ENCODE measurements at places on chromosomes 16 and 17. TPM values are rescaled to one million over a fixed set of nuclear protein-coding genes. Genes with fewer than 3 reads are reported as not detected.

The CCL14 gene
- total RNA-seq, result not detected

The ZPBP2 gene
- not detected for total RNA-seq

The TMEM238L gene
- total RNA-seq, result not detected

The EPX gene
- not detected for total RNA-seq

The RTN4RL1 gene
- 0.51 TPM for total RNA-seq
